Gastroesophageal sphincter (tissue), 4 donors: ENCODE measurements at places on chromosomes 1 and 21.

- no peak for ATAC-seq
These were observed 80.2 kb downstream of the FMN2 start for GRCh38 chr1:240171907-240172306.

- ATAC-seq = no peak
These were observed 30.8 kb downstream of the EPHX1 start for GRCh38 chr1:225840713-225841112.

DNA sequence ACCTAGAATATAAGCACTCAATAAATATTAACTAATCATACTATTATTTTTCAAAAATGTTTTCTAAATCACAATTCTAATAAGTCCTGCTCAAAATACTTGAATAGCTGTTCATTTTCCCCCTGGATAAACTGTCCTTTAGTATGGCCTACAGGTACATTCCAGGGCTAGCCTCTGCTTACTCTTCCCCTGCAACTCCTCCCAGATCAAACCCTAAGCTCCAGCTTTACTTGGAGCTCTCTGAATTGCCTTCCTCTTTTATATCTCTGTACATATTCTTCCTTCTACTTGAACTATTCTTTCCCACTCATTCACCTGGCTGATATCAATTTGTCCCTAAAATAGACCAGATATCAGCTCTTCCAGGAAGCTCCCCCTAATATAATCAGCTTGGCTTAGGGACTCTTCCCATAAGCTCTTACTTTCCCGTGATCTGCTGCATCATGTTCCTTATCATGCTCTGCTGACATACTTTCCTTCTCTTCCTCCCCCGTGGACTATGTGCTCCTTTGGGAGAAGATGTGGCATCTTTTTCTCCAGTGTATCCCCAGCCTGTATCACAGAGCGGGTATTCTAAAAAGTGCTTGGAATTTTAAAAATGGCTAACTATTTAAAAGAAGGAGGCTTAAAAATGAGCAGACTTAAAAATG, 43.1 kb upstream of the PIGC start:
- no peak for ATAC-seq

DNA sequence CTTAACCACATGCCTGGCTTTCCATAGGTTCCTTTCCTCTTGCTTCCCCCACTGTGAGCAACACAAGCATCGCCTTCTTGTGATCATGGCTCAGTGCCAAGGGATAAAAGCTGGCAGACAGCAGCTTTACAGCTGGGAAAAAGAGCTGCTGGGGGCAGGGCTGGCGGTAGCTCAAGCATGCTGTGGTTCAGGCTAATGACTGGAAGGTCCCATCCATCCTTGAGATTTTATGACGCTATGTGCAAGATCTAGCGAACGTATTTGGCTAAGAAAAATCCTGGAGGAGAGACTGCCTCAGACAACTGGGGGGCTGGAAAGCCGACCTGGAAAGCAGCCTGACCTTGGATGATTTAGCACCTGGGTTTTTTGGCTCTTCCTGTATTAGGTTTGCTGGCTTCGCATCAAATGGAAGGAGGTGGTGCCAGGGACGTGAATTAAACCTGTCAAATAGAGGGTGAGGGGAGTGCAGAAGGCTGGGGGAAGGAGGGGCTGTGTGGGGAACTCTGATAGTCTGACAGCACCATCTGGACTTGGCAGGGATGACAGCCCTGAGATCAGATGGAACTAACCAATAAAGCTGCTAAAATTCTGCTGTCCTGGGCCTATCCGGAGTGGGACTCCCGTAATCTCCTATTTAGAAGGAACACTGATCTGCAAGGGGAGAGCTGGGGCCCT, 34.8 kb downstream of the ZMYND12 start:
- ATAC-seq = peak; percentile 50

DNA sequence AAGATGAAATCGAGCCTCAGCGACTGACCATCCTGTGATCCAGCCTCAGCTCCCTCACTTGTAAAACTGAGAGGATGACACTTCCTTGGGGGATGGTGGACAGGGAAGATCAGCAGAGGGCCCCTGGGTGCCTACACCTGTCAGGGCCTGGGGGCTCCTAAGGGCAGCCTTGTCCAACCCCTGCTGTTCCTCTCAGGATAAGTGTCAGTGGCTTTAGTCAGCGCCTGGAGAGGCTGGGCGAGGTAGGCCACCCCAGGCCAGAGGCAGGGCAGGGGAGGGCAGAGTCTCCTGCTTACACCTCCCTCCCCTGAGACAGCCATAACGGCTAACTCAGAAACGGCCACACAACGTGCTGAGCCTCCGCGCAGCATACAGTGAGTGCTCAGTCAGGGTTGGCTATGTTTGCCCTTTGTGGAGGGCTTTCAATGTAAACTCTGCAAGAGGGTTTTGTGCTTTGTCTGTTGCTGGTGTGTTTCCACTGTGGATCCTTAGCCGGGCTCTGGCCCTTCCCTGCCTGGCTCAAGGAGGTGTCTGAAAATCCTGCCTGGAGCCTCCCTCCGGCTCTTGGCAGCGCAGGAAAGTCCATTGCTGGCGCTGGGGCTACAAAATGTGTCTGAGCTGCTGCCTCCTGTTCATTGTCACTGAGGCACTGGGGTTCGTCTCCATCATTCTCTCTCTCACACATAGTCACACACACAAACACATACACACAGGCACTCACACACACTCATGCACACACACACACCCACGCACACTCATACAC, 588.4 kb downstream of the PTPRU start:
- ATAC-seq = no peak

DNA sequence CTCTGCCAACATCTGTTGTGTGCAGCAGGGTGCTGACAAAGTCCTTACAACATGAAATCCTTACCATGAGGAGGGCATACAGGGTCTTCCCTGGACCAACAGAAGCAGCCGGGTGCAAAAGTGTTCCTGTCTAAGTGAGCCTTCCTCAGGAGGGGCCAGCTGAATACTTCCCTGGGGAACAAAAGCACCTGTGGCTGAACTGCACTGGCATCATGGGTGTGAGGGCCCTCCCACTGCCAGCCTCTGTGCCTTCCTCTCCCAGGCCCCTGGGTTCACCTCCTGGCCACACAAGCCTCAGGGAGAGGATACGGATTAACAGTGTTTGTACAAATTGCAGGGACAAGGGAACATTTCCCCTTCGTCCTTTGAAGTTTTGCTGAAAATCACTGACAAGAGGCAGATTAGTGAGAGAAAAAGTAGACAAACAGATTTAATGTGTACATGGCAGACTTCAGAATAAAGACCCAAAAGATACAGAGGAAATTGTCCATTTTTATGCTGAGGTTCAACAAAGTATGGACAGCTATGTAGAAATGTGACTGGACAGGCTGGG, 91.0 kb upstream of the PPM1J start:
- no peak for ATAC-seq

- ATAC-seq = no peak
These were observed 5.5 kb upstream of the PIK3R3 start for GRCh38 chr1:46137916-46138315.

- peak; percentile 2 for ATAC-seq
These were observed 627 bp downstream of the ADARB1 start for GRCh38 chr21:45074818-45075595.

DNA sequence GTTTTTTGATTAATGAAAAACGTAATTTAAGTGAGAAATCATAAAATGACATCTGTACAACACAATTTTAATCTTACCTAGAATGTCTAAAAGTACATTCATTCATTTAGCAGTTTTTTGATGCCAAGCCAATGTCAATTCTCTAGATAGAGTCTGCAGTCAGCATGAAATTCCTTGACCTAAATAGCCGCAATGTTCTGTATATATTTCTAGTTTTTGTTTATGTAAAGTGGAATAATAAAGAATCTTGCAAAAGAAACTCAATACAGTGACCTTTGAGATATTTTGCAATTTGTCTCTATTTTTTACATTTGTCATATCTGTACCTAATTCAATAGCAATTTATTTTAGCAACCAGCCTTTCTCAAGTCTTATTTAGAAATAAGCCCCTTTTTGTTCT, 176.0 kb downstream of the ATP6V1G3 start:
- ATAC-seq = no peak

DNA sequence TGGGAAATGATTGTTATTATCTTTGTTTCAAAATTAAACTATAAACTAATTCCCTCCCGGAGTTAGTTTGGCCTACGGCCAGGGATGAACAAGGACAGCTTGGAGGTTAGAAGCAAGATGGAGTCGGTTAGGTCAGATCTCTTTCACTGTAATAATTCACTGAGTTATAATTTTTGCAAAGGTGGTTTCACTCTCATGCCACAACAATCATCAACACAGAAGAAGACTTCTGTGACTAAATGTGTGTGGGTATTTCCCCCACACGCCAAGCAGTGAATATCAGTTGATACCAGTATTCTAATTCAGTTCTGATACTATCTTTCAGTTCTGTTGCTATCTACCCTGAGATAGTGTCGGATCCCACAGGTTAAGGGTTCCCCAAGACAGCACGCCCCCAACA, 215.1 kb downstream of the S1PR1 start:
- no peak for ATAC-seq

DNA sequence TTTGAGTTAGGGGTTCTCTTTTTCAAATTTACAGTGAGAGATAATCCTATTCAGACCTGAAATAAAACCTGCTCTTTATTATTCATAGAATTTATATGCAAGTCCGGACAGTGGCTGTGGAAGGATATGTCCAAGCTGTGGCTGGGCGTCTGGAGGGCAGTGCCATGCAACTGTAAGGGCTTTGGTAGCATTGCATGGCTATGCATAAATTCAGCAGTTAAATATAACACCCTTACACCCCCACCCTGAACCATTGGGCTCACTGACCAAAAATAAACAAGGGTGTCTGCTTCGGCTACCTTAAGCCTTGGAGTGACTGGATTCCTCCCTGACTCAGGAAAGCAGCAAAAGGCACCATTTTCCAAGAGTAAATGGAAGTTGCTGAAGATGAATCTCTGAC, 5.4 kb downstream of the CHTOP start:
- no peak for ATAC-seq

- ATAC-seq = peak; percentile 52
These were observed 6.9 kb upstream of the A3GALT2 start for GRCh38 chr1:33327587-33328325.

DNA sequence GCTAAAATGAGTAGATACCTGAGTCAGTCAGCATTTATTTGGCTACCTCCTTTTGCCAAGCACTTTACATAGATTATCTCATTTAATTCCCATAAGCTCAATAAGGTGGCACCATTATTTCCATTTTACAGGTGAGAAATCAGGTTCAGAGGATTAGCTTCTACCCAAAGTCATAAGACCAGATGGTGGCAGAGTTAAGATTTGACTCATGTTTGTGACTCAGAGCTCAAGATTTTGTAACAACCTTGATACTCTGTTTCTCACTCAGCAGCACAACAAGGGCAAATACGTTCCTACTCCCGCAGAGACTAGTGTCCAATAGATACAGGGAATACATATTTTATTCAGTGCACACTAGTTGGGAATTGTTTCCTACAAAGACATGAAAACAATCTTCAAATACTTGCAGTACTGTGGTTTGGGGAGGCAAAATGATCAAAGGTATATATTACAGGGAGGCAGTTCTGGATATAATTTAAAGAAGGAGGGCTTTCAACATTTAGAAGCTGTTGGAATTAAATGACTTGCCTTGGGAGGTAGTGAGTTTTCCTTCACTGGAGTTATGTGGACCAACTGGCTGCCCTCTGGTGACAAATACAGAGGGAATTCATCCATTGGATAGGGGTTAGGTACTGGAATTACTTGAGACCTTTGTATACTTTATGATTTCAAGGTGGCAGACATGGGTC, 3.6 kb downstream of the LEPR start:
- ATAC-seq = no peak

DNA sequence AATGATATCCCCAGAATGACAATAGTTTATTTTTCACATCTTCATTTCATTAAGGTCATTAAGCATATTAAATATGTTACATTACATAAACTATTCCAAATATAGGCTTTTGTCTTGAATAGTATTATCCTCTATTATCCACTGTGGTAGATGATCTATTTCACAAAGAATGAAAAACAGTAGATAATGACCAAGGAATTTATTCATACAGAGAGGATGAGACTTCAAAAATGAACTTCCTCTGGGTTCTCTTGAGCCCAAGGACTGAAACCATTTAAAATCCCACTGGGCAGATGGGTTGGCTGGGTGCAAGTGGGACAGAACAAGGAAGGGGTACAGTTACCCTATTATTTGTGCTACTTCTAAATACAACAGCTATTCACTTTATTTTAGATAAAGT, 33.0 kb downstream of the PTPN14 start:
- ATAC-seq = no peak

DNA sequence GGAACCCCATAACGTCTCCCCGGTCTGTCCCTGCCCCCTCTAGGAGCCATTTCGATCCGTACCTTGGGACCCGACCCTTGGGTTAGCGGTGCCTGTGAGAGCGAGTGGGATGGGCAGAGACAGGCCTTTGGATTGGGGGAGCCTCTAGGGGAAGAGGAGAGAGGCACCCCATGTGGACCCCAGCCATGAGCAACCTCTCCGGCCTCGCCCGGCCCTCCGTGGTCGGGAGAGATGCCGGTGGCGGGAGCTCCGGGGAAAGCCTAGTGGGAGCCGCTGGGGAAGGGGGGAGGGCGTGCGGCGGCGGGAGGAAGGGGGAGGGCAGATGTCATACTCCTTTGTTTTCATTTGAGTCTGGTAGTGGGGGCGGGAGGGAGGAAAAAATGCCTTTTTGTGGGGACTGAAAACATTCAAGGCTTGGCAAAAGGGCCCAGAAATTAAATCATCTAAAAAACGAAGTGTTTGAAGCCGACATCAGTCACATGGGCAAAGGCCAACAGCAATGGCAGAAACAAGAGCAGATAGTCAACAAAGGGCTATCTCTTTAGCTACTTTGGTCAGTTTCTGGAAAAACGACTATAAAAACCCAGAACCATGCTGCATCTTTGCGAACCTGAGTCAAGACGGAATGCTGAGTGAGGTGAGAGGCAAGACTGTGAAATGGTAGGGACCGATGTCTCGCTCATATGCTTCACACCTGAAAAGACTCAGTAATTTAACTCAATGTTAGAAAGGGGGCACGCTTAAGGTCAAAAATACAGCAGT, 758 bp downstream of the PTBP2 start:
- peak; percentile 68 for ATAC-seq

DNA sequence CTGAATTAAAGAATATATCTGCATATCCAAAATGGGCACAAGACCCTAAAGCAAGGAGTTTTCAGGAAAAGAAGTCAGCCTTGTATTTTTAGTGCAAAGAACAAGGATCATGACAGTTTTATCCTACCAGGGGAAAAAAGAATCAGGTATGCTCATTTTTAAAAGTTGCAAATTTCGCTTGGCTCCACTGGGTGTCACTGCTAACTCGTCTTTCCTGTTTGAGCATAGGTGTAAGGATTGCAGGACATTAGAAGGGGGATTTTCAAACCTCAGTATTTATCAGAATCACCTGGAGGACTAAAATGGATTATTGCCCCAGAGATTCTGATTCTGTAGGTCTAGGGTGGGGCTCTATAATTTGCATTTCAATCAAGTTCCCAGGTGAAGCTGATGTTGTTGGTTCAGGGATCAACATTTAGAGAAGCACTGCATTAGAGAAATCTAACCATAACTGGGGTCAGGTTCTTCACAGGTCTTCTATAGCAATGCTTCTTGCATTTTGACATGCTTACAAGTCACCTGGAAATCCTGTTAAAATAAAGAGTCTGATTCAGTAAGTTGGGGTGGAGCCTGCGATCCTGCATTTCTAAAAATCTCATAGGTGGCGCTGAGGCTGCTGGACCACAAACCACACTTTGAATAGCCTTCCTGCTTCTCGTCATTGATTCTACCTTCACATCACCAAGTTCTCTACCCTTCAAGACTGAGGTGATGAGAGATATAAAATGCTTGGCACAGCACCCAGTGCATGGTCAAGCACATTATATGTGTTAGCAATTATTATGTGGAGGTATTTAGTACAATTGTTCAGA, 39.6 kb downstream of the NUF2 start:
- ATAC-seq = no peak
